ENCODE measurements at places on chromosomes 1 and 21. TPM values are rescaled to one million over a fixed set of nuclear protein-coding genes. Genes with fewer than 3 reads are reported as not detected.

Gene CLK2
- total RNA-seq = 18.5 TPM

Gene MYBPH
- total RNA-seq = not detected

Gene OR6N1
- not detected for total RNA-seq

Gene SON
- 123 TPM for total RNA-seq

Gene AIRE
- total RNA-seq = not detected

Gene CDC7
- 0.89 TPM for total RNA-seq

Gene C8B
- total RNA-seq = not detected

Gene COL9A2
- total RNA-seq = 0.24 TPM

Gene SLC44A3
- 3.3 TPM for total RNA-seq

Measured in Right ventricle myocardium superior (tissue), 1 donor.